Ecto neural progenitor cell (in vitro differentiated cells): ENCODE measurements at places on chromosomes 5 and 9.

- DNase-seq, result no peak
These were observed 17.2 kb downstream of the EPB41L4A start for GRCh38 chr5:112401924-112402323.

DNA sequence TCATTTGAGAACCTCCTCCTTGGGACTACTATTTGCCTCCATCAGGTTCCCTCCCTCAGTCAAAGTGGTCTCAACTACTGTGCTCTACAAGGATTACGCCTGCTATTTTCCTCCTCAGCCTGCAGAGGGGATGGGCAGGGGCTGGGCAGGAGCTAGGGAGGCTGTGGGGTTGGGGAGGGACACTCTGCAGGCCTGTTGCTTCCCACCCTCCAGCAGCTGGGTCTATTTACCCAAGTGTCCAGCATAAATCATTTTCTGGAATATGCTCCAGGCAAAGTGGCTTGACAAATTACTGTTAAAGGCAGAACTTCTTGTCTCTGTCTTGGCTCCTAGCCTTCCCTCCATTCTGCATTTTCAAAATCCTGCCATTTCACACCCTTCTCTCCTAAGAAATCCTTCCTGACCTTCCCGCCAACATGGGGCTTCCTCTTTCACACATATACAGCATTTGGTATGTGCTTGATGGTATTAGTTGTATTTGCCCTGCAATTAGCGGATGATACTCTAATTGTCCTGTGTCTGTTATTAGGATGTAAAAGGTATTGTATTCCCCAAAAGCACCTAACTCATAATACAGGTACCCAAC is 106.7 kb downstream of the EFNA5 start:
- no peak for DNase-seq

- DNase-seq, result no peak
These were observed 275.9 kb downstream of the GADD45G start for GRCh38 chr9:89880721-89881120.

DNA sequence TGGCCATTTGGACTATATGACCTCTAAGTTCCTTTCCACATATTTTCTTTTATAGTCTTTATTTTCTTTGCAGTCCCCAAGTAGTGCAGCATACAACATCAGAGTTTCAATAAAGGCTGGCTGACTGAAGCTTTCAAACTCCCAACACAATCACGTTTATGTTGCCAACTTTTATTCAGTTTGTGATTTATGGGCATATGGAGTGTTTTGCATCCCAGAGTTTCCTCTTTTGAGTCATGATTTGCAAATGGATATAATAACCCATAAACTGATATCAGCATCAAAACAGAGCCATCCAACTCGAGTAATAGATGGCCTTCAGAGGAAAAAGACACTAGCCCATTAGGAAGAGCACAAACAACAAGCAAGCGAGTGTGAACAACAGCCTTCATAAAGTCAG is 414.0 kb downstream of the ELAVL2 start:
- DNase-seq, result no peak

DNA sequence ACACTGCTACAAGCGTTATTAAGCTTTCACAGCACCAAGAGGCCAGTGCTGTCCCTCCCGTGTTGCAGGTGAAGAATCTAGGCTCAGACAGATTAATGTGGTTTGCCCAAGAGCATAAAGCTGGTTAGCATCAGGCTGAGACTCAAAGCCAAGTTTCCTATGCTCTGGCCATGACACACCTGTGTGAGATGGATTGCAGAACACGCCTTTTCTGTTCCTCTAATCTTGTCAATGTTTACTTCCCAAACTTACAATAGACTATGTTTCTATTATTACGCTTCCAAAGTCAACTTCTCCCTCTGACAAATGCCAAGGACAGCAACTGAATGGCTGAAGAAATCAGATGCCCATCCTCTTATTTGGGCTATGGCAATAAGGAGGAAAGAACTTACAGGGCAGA is 138.4 kb upstream of the SLIT3 start:
- DNase-seq, result no peak

DNA sequence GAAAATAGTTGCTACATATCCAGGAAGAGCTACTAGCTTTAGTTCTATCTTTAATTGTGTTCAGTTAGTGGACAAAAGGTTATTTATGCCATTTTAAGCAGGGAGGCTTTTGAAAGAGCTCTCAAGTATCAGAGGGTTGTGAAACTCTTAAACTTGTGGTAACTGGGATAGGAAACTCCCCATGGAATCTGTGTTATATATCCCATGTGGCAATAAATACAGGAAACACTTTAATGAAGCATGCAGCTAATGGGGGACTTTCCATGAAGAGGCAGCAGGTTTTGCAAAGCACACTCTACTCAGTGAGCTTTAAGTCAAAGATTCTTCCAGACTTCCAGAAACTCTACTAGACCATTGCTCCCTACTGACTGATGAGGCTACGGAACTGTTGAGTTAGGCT is 805.0 kb upstream of the C9orf72 start:
- no peak for DNase-seq

DNA sequence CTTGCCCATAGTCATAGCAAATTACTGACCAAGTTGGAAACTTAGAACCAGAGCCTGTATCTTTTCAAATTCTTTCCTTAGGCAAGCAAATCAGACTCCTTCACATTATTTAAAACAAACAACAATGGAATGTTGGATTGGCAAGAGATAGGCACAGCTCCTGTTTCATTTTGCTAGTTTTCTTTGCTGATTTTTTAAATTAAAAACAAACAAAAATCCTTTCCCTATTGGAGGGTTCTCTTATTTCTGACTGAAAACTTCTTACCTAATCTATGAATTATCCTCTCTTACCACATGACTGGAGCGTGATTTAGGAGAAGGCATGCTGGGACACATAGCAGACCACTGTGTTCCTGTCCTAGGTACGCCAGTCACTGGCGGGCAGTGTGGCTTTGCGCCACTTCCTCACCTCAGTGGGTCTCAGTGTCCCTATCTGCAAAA is 63.0 kb downstream of the TTC39B start:
- DNase-seq, result no peak

DNA sequence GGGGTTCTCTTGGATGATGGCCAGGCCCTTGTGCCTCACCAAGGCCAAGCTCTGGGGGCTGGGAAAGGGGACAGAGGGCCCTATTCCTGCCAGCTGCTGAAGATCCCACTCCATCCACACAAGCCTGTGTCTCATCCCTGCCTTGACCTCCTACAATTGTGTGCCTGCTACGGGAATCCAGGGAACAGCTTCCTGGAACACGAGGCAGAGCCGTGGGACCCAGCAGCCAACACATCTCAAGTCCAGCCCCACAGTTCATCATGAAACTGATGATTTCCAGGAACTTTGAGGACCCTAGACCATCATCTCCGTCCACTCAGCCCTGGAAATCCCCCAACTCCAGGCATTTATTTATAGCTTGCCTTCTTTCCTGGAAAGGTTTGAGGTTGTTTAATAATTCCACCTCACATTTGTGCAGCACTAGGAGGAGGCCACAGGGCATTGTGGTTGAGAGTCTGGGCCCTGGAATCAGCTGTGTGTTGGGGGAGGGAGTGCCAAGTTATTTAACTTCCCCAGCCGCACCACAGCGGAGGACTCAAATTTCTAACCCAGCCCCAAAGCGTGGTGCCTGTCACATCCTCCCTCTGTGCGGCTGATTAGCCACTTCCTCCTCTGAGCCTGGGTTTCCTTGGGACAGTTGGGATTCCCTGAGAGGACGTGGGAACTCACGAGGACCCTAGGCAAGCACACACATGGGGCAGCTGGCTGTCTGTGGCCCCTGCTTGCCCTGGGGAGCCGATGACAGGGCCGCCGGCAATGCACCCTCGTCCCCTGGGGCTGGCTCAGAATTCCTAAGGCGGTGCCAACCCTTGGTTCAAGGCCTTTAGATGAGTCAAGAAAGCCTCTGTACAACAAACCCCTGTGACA is 58.2 kb upstream of the GGTA1 start:
- peak; percentile 63 for DNase-seq

DNA sequence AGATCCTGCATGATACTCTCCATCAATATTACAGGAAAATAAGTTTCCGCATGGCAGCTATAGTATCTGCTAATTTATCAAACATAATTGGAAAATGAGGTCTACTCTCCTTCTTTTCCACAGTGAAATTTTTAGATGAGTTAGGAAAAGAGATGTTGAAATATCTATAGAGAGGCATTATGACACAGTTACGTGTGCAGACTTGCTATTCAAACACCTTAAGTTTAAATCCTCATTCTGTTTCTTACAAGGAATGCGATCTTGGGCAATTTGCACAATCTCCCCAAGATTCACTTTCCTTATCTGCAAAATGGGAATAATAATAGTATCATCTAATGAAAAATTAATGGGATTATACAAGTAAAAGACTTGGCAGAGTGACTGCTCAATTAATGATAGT is 91.7 kb upstream of the SLCO6A1 start:
- no peak for DNase-seq

GRCh38 chr9:109478665-109479380 is 19.3 kb downstream of the PTPN3 start:
- no peak for DNase-seq

DNA sequence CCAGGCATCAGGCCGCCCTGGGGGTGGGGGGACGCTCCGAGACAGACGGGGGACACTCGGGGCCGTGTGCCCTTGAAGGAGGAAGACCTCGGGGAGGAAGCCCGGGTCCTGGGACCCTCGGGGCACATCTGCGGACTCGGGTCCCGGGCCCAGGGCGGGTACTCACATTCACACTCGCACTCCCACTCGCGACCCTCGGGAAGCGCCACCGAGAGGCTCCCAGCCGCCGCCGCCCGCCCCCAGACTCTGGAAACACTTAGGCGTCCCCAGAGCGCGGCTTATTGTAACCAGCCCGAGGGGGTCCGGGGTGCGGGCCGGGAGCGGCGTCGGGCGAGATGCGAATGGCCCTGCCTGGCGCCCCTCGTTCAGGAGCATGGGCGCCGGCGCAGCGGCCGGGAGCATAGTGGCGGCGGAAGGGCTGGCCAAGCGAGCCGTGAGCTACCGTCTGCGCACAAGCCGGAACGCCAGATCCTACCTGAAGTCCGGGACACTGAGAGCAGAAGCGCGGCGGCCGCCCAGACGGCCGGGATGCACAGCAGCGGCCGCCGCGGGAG is 559 bp downstream of the ROR2 start:
- DNase-seq, result no peak

- no peak for DNase-seq
These were observed 213.0 kb upstream of the IL12B start for GRCh38 chr5:159543326-159543725.

DNA sequence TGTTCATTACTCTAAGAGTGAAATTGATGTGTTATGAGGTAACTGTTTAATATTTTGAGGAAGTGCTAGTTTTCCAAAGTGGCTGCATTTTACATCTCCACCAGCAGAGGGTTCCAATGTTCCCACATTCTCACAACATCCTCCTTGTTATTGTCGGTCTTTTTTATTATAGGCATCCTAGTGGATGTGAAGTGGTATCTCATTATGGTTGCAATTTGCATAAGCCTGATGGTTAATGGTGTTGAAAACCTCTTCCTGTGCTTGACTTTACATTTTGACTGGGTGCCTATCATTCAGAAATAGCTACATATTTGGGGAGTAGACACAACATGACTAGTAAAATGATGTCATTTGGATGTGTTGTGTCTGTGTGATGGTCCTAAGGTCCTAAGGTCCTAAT is 143.6 kb downstream of the MRPS30 start:
- no peak for DNase-seq

DNA sequence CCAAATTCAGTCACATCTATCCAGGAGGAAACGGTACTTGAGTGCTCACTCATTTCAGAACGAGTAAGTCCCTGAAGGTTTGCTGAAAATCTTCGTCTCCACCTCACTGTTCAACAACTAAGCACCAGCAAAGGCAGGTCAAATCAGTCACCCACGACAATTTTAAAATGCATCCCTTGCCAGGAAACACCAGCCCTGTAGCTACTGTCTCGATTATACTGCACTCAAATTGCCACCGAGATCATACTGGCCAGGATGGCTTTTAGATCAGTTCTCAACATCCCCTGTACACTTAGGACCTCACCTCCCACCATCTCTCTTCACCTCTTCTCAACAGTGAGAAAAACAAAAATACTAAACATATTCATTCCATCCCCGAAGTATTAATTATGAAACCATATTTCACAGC is 298.6 kb downstream of the AGTPBP1 start:
- DNase-seq, result no peak

DNA sequence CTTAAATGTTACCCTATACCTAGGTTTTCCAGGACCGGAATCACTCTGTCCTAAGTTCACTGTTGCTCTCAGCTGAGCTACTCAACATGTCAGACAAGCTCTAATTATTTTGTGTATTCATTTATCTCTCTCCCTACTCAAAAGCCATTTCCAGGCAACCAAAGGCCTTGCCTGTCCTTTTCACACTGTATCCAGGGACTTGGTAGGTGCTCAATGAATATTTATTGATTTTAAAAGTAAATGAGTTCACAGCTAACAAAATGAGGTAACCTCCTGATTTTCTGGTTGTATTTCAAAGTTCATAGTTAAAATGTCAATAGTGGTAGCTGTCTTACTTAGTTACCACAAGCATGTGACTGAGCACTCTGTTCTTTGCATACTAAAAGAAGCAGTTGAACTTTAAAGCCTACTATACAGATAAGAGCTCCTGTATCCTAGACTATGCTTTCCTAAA is 522.2 kb downstream of the ACTL7B start:
- DNase-seq, result no peak

GRCh38 chr5:172266071-172266675 is 17.4 kb downstream of the UBTD2 start:
- no peak for DNase-seq

DNA sequence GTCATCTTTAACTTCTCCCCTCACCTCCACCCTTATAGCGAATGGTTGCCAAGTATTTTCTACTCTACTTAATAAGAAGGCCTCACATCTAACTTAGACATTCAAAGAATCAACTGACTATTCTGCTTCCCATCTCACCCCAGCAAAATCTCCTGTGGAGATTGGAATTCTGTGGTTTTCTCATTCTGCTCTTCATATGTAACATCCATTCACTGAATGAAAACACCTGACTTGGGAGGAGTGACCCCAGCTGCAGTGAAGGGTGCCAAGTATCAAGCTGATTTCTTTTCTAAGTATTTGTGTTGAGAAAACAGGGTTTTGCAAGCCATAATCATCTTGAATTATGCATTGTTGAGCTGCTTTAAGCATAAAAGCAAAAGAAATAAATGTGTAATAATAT is 42.5 kb upstream of the TAF1L start:
- DNase-seq, result no peak

- DNase-seq, result no peak
These were observed 22.1 kb downstream of the LAMC3 start for GRCh38 chr9:131031005-131031641.

GRCh38 chr9:106529616-106530015 is 333.4 kb upstream of the ZNF462 start:
- no peak for DNase-seq

DNA sequence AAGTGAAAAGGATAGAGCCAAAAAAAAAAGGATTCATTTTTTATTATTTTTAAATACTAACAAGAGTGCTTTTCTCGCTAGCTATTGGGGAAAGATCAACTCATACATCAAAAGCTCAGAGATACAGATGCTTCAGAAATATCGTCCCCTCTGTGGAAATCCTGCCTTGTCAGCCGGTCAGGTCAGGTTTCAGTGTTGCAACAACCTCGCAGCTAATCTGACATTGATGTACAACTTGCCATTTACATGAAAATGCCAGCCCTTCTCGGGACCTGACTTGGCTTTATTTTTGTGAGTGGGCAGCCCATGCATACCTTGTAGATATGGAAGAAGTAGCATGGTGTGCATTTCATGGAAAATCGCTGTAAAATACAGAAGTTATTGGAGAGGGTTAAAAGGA is 358.8 kb upstream of the ADAMTS16 start:
- DNase-seq, result no peak
